Erythroblast (primary cell): ENCODE measurements at places on chromosomes 12 and 14.

DNA sequence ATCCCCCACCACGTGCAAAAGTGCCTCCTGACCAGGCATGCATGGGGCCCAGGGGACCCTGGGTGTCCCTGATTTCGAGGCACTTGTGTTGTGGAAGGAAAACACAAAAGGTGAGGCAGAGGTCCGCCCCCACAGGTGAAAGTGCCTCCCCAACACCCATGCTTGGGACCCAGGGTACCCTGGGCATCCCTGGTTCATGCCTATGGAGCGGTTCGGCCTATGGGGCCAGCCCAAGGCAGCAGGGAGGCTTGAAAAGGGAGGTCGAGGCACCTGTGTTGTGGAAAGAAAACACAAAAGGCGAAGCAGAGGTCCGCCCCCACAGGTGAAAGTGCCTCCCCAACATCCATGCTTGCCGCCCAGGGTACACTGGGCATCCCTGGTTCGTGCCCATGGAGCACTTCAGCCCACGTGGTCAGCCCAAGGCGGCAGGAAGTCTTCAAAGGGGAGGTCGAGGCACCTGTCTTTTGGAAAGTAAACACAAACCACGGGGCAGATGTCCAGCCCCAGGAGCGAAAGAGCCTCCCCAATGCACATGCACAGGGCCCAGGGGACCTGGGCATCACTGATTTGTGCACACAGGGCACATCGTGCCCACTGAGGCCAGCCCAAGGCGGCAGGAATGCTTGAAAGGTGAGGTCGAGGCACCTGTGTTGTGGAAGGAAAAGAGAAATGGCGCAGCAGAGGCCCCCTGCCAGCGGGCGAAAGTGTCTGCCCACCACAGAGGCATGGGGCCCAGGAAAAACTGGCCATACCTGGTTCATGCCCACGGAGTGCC is 375.5 kb downstream of the ALG10 start:
- no peak for DNase-seq

GRCh38 chr14:78950649-78951048 is 780.5 kb downstream of the NRXN3 start:
- DNase-seq, result no peak

- no peak for DNase-seq
Measured at GRCh38 chr12:109253913-109254544, 55.1 kb downstream of the FOXN4 start.

GRCh38 chr12:39780411-39780912 is 160.9 kb upstream of the ABCD2 start:
- no peak for DNase-seq

DNA sequence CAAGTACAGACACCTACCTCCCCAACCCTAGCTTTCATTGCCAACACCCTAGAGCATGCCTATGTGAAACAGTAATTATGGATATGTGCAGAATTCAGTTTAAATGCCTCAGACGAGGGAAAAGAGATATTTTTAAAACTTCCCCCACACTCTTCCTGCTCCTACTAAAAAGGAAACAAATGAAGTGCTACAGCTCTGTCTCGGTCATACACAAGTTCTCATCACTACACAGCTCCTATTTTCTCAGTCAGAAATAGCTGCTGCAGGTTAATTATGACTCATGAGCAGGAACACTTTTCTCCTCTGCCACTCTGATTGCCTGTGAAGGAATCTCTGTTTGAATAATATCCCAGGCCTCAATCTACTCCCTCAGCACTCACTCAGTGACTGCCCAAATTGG is 703.6 kb upstream of the FLRT2 start:
- DNase-seq, result no peak

- DNase-seq, result no peak
Measured at GRCh38 chr12:26880625-26881024, 47.6 kb upstream of the ITPR2 start.
